ENCODE measurements at places on chromosomes 1 and 21.

- no peak for DNase-seq
Observed at GRCh38 chr1:48767975-48768510, 8.6 kb downstream of the BEND5 start.

DNA sequence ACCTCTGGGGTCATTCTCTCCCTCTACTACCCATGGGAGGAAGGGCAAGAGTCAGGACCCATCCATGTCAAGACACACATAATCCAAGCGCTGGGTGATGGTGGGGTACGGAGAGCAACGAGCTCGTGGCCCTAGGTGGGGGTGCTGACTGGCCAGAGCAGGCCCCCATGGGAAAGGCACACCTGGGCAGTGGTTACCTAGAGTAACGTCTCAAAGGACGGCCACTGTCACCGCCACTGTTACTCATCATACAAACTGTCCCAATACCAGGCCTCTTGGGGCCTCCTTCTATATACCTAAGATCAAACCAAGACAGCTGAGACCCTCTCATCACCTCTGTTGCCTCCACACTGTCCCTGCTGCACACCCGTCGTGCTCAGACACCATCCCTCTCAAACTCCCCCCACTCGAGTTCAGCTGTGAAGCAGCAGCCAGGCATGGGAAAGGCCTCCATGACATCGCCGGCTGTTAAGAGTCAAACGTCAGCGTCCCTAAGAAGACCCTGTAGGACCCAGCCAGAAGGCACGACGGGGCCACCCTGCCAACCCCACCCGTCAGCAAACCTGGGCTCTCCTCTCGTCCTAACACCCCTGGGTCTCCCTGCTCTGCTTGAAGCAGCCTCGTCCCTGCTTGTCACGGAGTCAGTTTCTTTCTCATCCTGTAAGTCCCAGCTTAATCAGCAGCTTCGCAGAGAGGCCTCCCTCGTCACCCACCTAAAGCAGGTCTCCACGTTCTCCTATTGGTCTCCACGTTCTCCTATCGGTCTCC, 15.3 kb downstream of the NPHP4 start:
- no peak for DNase-seq

- DNase-seq, result no peak
Observed at GRCh38 chr1:224698015-224698451, 81.9 kb downstream of the CNIH3 start.

- DNase-seq, result no peak
Observed at GRCh38 chr1:231318015-231318355, 19.7 kb downstream of the EXOC8 start.

DNA sequence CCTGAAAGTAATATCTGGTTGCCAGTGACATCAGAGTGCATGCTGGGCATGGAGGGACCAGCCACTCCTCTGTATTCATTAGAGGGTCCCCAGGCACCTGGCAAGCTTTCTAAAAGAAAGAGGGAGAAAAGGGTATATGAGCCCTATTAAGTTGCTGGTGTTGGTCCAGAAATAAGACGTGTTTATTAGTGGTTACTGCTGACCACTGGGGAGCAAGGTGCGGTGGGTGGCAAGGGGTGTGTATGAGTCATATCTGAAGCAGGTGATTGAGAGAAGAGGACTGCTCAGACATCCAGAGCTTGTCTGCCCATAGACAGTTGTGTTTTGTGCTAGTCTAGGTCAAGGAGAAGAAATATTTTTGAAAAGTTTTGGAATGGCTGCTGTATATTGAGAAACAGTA, 298.1 kb downstream of the TM2D1 start:
- DNase-seq, result no peak

DNA sequence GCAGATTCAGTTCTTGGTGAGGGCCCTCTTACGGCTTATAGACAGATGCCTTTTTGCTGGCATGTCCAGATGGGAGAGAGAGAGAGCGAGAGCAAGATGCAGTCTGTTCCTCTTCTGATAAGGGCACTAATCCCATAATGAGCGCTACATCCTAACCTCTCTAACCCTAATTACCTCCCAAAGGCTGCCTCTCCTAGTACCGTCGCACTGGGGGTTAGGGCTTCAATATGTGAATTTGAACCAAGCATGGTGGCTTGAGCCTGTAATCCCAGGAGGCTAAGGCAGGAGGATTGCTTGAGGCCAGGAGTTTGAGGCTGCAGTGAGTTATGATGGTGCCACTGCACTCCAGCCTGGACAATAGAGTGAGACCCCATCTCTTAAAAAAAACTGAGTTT, 10.5 kb upstream of the SDE2 start:
- DNase-seq, result no peak

- DNase-seq, result no peak
Observed at GRCh38 chr1:153852170-153852569, 70.6 kb downstream of the GATAD2B start.

GRCh38 chr21:43282358-43283120, 113.7 kb downstream of the CRYAA start:
- DNase-seq, result no peak

DNA sequence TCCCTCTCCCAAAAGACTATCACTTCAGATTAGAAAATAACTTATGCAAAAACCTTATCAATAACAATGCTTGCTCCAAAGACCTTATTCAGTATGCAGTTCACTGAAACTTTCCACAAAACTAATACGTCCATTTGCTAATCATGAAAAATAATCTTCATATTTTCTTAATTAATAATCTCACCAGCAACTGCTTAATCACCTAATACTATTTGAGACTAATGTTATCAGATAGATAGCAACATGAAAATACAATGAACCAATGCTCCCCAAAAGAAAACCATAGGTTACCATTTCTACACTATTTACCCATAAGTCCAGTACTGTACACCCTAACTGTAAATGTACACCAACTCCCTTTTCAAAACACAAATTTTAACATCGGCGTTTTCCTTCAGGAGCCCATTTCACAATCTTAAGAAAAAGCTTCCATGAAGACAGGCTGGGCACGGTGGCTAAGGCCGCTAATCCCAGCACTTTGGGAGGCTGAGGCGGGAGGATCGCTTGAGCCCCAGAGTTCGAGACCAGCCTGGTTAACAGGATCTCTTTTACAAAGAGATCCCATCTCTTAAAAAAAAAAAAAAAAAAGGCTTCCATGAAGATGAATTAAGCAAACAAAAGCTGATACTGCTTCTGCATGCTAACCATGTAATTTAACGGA, 1.7 kb downstream of the GNB1 start:
- DNase-seq, result no peak

GRCh38 chr1:84069236-84069845, 70.4 kb upstream of the TTLL7 start:
- DNase-seq, result no peak

All from activated naive CD8-positive, alpha-beta T cell treated with anti-CD3 and anti-CD28 coated beads, Interleukin-2, amount 10 ng/mL, durations not matched to agents 7 days and 5 days (primary cell).